KBM-7 (cell line): ENCODE measurements at places on chromosomes 11 and 22.
A peak's percentile ranks its signal among the peaks of the same experiment; 100 is the strongest.

DNA sequence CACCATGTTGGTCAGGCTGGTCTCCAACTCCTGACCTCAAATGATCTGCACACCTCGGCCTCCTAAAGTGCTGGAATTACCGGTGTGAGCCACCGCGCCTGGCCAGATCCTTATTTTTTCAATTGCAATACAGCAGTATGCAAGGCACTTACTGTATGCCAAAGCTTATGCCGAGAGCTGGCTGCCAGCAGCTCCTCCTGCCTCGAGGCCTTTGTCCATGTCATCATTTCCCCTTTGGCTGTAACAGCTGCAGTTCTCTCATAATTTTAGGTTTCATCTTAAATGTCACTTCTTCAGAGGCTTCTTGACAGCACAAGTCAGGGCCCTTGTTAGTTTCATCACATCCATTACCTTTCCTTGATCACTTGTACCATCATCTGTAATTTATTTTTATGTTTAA is 1.5 kb upstream of the SREBF2 start:
- DNase-seq: peak; percentile 28

GRCh38 chr22:45314054-45314721 is 4.5 kb downstream of the FAM118A start:
- DNase-seq: peak; percentile 34

DNA sequence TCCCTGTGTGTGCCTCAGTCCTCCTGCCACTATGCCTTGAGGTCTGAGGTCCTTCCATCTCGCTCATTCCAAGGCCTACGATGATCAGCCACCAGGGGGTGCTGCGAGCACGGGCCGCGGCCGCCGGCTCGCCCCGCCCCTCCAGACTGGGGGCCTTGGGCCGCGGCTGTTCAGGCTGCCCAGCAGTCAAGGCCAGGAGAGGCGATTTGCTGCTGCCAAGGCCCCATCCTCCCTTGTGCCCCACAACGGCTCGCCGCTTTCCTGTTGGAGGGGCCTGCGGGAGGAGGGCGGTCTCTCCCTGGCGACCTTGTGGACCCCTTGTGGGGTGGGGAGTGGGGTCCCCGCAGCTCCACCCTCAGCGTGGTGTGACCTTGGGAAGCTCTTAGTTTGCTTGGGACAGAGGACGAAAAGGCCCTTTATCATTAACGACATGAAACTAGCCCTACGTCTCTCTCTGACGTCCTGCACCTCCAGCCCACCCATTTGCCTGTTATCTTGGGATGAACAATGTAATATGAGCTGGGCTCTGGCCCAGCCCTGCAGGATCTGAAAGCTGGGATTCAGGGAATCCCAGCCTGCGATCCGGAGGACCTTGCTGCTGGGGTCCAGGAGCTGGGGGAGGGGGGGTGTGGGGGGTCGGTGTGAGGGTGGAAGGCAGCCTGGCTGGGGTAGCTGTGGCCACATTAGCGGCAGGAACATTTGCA is 5.3 kb upstream of the GALR3 start:
- DNase-seq: peak; percentile 81

DNA sequence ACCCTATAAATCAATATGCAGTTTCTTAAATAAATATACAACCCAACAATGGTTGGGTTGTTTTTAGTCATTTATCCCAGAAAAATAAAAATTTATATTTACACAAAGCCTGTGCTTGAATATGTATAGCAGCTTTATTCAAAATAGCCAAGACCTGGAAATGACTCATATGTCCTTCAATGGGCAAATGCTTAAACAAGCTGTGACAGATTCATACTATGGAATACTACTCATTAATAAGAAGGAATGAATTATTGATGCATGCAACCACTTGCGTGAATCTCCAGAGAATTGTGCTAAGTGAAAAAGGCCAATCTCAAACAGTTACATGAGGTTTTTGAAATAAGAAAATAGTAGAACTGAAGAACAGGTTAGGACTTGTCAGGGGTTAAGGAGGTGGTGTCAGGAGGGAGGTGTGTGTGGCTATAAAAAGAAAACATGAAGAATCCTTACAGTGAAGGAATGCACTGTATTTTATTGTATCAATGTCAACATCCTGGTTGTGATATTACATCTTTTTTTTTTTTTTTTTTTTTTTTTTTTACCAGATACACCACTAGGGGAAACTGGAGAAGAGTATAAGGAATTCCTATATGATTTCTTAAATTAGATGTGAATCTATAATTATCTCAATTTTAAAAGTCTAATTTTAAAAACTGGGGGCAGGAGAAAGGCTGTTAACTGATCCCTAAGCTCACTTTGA is 82.4 kb upstream of the CD44 start:
- no peak for DNase-seq

GRCh38 chr11:114200351-114201133 is 95.7 kb upstream of the NNMT start:
- DNase-seq: no peak
